T-helper 2 cell (primary cell): ENCODE measurements at places on chromosomes 12 and 14.

GRCh38 chr12:3945671-3946070 is 72.5 kb upstream of the PARP11 start:
- DNase-seq = no peak

DNA sequence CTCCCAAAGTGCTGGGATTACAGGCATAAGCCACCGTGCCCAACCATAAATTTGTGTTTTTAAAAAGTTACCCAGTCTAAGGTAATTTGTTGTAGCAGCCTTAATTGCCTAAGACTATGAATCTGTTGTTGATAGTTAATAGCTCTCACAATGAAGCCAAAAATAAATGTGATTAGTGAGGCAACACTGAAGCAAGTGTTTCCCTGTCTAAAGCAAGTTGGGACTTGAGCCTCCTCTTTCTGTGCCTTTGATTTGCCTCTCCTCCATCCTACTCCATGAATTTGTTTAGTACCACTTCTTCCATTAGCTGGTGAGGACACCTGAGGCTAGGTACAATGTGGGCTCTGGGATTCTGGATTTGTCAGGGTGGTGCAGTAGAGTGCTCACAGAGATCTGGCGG is 36.8 kb downstream of the DAAM1 start:
- DNase-seq = no peak

DNA sequence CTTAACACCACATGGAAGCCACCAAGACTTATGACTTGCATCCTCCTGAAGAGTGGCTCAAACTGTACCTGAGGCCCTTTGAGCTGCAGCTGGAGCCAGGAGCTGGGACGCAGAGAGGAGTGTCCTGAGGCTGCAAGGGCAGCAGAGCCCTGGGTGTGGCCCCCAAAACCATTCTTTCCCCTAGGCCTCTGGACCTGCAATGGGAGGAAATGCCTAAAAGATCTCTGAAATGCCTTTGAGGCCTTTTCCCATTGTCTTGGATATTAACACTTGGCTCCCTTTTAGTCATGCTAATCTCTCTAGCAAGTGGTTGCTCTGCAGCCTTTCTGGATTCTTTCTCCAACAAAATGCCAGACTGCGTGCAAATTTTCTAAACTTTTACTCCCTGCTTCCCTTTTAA is 156.1 kb downstream of the SLC38A4 start:
- DNase-seq = no peak

GRCh38 chr14:26621364-26621763 is 23.5 kb upstream of the NOVA1 start:
- no peak for DNase-seq

DNA sequence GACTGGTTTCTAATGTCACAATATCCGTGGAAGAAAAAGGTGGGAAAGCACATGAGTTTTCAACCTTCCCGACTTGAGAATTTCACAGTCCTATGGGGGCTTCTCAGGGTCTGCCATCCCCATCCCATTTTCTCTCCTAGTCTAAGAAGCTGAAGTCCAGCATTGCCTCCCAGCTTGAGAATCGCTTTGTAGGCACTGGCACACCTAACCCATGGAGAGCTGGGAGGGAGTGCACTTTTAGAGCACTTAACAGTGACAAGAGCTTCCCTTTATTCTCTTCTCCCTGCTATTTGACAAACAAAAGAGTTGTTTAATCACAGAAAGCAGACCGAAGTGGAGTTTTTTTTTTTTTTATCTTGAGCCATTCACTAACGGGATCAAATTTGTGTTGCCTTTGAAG is 22.8 kb upstream of the SRRM4 start:
- no peak for DNase-seq

DNA sequence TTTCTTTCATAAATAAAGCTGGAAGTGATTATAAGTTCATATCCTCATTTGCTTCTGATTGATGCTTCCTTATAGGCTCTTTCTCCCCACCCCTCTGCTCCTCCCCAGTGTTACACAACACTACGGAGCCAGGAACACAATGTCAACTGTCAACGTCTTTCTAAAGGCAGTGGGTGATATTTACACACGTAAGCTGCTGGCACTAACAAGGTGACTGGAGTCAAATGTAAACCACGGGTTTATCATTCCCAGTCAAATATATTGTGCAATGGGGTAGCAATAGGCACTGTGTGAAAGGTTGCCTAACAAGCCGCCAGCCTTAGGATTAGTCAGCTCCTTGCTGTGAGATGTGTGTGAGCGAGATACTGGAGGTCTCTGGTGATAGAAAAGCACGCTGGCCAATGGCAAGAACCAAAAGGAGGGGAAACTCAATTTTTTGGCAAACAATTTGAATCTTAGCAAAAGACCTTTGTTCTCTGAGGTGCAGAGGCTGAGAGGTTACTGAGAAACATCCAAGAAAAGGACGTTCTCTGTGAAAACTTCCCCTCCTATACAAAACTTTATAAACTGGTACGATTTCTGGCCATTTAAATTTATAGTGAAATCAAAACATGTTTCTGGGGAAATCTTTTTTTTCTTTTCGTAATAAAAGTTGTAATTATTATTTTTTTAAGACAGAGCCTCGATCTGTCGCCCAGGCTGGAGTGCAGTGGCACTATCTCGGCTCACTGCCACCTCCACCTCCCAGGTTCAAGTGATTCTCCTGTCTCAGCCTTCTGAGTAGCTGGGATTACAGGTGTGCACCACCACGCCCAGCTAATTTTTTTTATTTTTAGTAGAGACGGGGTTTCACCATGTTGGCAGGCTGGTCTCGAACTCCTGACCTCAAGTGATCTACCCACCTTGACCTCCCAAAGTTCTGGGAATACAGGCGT is 22.3 kb upstream of the HECTD1 start:
- DNase-seq = no peak

GRCh38 chr14:101876555-101876938 is 87.8 kb upstream of the DYNC1H1 start:
- peak; percentile 57 for DNase-seq

GRCh38 chr12:115864396-115864795 is 413.1 kb downstream of the MED13L start:
- no peak for DNase-seq

DNA sequence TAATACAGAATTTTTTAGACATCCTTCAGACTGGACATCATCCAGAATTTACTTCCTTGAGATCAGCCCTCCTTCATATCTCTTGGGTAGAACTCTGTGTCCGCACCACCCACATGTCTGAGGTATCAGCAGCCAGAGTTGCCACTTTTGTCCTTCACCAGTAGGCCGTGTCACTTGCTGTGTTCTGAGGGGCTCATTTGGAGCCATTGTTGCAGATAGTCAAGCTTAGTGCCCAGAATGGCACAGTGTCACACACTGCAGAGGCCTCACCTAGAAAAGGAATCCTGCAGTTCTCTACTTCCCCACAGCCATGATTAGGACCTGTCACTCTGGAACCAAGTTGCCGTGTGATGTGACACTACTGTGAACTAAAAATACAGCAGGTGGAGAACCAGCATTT is 36.9 kb upstream of the KCNK13 start:
- DNase-seq = no peak

GRCh38 chr12:2306012-2306411 is 253.2 kb downstream of the CACNA1C start:
- no peak for DNase-seq

DNA sequence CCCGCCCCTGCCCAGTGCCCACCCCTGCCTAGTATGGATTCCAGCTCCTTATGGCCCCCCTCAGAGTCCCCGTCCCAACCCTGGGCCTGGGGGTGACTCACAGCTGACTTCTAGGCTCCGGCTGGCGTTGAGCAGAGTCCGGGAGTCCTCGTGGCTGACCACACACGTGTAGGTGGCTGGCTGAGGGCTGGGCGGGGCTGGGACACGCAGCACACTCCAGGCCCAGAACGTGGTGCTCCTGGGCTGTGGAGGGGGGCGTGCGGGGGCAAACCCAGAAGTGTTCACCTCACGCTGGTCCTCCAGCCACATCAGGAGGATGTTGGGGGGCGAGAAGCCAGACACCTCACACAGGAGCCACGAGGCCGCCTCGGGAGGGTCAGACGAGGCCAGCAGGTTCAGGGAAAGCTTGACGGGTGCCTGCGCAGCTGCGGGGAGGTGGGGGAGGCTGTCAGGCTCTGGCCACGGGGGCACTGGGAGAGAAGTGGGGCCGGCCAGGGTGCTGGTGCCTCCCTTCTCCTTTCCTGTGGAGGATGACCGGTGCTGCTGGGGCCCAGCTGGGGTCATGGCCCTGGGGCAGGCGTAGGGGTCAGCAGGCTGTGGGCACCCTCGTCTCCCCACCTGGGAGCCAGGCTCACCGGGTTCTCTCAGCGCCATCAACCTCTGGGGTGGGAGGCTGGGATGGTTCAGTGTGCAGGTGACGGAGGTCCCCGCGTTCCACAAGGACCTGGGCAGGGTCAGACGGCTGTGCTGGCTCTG is 314.1 kb downstream of the TMEM121 start:
- DNase-seq = no peak

GRCh38 chr14:74691456-74691855 is 21.4 kb downstream of the AREL1 start:
- no peak for DNase-seq

DNA sequence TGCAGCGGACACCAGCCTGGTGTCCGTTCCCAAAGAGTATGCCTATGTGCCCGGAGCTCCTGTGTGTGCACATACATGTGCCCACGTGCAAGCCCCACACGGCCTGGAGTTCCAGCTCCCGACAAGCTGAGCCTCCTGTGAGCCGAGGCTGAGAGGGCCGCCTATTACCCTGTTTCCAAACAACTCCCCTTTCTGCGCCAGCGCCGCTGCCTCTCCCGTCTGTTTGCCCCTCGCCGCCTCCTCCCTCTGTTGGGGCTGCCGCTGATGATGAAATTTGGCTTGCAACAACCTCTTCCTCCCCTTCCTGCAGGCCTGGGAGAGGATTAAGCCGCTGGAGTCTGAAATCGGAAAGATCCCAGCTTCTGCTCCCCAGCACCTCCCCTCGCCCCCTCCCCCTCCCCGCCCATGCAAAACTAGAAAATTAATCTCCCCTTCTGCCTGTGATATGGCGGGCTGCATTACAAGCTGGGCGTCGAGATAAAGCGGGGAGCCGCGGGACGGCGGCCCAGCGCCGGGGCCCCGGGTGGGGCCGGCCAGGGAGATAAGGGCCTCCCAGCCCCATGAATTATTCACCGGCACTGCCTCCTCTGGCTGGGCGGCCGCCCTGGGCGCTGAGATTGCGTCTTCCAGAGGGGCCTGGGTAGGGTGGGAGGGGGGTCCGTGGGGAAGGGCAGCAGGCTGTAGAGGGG is 6.8 kb upstream of the ASIC1 start:
- DNase-seq = no peak

GRCh38 chr12:77696183-77696582 is 134.5 kb upstream of the NAV3 start:
- DNase-seq = no peak

GRCh38 chr12:88206601-88207000 is 64.5 kb downstream of the TMTC3 start:
- DNase-seq = no peak
